ENCODE measurements at places on chromosomes 2 and 18.

DNA sequence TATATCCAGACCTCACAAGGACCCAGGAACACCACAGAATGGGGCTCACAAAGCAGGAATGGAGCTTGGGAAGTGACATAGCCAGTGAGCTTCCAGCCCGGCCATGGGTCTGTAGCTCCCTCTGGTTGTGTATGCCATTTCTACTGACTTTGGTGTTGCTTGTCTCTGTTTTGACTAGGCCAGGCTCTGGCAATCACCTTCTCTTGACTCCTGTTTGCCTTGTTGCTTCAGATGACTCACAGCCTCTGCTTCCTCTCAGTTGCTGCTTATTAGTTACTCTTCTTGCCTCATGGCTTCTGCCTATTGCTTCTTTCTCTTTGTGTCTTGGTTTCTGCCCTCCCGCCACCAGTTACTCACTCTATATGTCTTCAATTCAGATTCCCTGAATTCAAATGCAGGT, 15.8 kb upstream of the IER3IP1 start:
- DNase-seq, result no peak

- no peak for DNase-seq
These were observed 20.8 kb upstream of the ZNF396 start for GRCh38 chr18:35397976-35398375.

DNA sequence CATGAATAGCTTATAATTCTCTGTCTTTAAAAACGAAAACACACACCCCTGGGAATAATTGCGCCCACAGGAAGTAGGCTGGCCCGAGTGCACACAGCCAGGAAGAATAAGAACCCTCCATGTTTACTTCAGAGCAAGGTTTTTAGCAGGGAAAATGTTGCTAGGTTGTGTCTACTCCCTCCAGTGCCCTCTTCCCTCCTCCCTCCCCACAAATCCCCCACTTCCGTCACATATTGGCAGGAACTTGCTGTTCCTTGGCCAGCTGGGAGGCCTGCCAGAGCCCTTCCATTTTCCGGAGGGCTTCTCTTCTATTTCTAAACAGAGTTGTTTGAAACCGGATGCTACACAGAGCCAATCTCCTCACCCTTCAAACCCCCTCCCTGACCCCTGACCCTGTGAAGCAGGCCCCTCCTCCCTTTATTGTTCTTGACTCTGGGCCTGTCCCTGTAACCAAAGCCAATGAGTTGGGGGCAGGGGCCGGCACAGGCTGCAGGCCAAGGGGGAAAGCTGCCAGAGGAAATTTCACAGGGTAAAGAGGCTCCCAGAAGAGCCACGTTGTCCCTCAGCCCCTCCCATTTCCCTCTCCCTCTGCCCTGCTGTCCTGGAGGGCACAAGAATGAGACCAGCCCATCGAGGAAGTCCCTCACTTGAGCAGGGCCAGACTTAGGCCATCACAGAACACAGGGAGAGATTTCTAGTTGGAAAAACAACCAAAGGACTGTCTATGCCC, 49.8 kb upstream of the LGALSL start:
- DNase-seq, result peak; percentile 94

DNA sequence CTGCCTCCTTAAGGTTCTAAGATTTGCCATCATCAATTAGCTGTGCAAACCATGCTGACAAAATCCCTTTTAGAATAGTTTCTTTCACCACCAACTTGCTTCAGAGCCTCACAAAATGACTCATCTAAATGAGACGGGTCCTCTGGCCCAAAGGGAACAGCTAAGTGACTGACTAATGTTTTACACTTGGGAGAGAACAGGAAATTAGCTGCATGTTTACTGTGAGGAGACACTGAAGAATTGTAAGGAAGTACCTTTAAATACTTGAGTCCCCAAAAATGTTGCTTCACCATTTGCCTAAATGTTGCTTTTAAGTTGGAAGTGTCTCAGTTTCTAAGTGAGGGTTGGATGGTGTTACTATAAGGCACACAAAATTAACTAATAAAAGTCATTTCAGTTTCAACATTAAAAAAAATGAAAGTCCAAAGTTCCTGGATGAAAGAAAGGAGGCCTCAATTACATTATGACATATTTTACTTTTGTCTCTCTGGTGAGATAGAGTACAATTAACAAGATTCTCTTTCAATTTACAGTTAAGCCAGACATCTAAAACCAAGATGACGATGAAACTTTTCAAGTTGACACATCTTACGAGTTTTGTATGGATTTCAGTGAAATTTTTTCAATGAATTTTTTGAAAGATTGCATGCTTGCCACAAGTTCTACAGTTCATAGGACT, 229.1 kb upstream of the FN1 start:
- DNase-seq, result no peak

DNA sequence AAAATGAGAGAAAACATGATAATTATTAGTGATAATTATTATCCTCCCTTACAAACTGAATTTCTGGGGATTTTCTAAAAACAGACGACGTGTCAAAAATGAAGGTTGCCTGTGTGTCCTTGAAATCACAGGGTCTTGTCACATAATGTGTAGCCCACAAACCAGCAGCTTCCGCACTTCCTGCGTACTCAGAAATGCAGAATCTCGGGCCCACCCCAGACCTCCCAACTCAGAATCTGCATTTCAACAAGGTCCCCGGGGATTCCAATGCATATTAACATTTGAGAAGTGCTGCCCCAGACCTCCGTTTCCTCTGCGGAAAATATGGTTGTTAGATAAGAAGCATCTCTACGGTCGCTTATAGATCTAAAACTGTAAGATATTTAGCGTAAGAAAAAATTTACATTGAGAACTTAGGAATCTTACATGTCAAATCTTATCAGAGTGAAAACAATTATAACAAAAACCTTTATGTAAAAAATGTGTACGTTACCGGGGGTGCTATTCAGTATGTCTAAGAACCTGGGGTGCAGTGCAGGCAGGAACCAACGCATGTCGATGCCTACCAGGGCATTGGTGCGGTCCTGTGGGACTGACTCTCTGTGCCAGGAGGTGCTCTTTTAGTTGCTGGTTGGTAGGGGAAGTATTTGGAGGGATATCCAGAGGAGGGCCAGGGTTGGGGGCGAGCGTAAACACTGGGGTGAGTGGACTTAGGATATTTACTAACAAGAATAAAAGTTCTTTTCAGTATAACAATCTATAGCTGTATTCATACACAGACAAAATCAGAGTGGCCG, 15.2 kb downstream of the CDKL4 start:
- no peak for DNase-seq

- no peak for DNase-seq
These were observed 60.9 kb downstream of the C18orf63 start for GRCh38 chr18:74376523-74376922.

DNA sequence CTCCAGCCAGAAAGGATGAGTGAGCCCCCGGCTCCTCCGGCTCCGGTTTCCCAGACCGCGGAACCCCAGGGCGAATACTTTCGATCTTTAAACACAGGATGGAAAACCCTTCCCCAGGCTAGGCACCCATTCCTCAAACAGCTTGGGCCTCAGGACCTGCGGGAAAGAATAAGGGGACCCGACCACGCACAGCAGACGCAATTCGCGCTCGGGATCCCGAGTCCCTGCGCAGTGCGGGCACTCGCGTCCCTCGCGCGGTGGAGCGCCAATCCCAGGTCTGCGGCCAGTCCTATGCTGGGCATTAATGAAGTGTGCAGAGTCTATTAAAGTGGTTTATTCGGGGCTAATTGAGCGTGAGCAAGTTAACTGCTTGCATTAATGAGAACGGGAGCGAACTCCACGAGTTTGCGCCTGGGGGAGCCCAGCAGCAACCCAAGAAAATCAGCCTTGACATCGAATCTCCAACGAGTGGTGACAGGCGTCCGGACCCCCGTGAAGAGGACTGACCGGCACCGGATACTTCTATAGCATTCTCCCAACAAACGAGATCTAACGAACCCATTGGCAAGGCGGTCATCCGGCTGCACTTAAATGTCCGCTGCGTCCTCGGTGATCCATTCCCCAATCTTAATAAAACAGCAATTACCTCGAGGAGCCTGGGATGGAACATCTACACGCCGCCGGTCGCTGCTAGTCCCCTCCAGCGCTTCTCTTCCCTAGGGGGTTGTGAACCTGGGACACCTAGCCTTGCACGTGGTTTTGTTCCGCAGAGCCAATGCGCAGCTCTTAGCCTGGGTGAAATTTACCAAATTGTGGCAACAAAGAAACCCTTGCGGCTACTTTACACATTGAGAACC, 1.6 kb downstream of the OSR1 start:
- DNase-seq, result no peak

GRCh38 chr2:111626865-111627163, 257.2 kb downstream of the ANAPC1 start:
- DNase-seq, result no peak

- DNase-seq, result no peak
These were observed 18.6 kb upstream of the RMC1 start for GRCh38 chr18:23484561-23485182.

- DNase-seq, result no peak
These were observed 325.6 kb downstream of the SS18 start for GRCh38 chr18:25764777-25765176.
